ENCODE measurements at places on chromosomes 6 and 20. TPM values are rescaled to one million over a fixed set of nuclear protein-coding genes. Genes with fewer than 3 reads are reported as not detected.

GRCh38 chr6:155561257-155561965 is 105.8 kb upstream of the NOX3 start:
- DNase-seq = no peak

- no peak for DNase-seq
Measured at GRCh38 chr6:15715851-15716250, 53.0 kb upstream of the DTNBP1 start.

GRCh38 chr6:34276881-34277762 is 28.3 kb upstream of the SMIM29 start:
- no peak for DNase-seq

GRCh38 chr20:60591172-60591799 is 633.1 kb downstream of the CDH26 start:
- DNase-seq = no peak

- no peak for DNase-seq
Measured at GRCh38 chr6:31558631-31559500, 11.5 kb downstream of the NFKBIL1 start.

GRCh38 chr20:13817342-13817741 is 32.5 kb downstream of the NDUFAF5 start:
- no peak for DNase-seq

- DNase-seq = no peak
Measured at GRCh38 chr20:5118220-5119142, 1.3 kb downstream of the PCNA start.

DNA sequence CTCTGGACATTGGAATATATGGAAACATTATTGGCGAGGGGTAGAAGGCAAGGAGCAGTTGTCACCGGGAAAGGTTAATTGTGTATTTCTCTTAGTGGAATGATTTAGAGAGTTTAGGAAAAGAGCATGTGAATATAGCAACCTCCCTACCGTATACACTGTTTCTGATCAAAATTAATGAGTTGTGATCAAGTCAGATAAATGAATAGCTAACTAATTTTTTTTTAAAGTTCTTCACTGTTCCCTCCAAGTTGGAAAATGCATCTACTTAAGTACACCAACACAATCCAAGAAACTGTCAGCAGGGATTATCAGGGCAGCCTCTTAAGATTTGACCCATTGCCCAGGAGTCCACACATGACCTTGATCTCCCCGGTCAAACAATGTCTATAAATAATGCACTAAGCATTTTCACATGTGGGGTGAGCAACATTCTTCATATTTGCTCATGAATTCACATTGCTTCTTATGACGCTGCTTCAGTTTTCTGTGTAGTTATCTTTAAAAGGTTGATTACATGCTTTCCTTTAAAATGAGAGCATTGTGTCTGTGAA is 680.8 kb upstream of the NRSN1 start:
- peak; percentile 37 for DNase-seq

DNA sequence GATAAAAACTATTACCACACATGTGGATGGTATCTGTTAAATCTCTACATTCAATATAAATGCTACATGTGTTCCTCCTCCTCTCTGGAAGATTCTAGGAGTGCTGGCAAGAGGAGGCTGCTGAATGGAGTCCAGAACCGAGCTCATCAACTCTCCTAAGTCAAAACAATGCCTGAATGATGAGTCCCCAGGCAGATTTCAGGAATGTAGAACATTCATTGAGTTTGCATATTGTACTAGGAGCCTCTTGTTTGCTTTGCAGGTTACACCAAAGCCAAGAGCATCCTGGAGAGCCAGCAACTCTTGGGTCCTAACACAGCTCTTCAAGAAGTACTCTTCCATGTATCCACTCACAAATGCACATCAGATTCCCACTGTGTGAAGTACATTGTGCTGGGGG is 117.6 kb upstream of the UST start:
- DNase-seq = peak; percentile 88

DNA sequence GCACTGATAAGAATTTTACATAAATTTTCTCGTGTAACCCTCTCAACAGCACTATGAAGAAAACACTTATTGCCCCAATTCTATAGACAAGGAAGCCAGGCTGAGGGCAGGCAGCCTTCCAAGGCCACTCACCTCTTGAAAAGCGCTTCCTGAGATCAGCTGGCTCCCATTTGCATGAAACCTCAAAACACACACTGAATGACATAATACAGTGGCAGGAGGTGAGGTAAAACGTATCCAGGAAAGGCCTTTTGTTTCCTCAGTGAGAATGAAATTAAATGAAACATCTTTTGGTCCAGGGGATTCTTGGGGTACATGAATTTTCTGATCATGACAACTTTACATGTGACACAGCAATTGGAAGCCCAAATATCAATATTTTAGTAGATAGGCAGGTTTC is 112.5 kb downstream of the WDR27 start:
- DNase-seq = no peak

DNA sequence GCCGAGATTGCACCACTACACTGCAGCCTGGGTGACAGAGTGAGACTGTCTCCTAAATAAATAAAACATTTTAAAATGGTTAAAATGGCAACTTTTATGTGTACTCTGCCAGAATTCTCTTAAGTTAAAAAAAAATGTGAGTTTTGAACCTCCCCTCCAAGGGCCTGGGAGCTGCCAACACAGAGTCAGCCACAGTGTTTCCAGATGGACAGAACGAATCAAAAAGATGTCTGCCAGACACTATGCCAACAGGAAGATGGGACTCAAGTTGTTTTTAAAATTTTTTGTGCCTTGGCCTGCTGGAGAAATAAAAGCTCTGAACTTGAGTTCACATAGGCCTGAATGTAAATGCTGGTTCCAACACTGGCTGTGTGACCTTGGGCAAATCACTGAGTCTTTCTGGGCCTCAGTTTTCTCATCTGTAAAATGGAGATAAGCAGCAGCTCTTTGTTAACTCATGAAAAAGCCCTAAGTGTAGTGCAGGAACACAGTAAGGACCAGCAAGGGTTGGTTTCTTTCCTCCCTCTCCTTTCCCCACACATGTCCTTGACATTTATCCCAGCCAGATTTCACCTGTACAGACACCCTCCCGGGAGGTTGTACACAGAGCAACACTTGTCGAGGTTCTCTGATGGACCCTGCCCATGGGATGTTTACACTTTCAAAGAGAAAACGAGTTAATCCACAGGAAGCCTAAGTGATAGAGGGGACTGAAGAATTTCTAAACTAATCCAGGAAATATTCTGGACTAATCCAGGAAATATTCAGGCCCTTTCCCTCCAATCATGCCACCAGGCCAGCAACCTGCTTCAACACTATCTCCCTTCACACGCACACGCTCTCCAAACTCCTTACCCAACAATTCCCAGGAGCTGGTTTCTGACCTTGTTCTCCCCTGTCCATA is 35.0 kb downstream of the MRPL14 start:
- DNase-seq = no peak

DNA sequence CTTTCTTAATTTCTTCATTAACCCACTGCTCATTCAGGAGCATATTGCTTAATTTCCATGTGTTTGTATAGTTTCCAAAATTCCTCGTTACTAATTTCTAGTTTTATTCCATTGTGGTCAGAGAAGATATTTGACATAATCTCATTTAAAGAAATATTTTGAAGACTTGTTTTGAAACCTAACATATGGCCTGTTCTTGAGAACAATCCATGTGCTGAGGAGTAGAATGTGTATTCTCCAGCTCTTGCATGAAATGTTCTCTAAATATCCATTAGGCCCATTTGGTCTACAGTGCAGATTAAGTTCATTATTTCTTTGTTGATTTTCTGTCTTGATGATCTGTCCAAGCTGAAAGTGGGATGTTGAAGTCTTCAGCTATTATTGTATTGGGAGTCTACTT is 251.7 kb downstream of the ALDH8A1 start:
- no peak for DNase-seq

- DNase-seq = no peak
Measured at GRCh38 chr6:162733489-162733888, 5.7 kb downstream of the PACRG start.

DNA sequence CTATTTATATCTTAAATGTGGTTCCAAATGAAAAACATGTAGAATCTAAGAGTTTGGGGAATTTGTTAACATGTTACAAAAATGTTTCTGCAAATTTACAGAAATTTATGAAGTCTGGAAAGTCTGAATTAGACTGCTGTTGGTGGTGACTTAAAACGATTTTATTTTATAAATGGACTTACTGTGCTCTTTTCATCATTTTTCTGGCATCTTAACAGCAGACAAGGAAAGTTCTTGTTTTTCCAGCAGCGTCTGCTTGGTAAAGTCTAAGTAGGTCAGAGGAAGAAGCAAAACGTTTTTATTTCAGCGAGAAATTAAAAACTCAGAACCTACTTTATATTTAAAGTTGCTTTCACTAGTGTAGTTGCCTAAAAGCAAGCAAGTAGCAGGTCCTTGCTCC is 48.6 kb upstream of the COL9A1 start:
- peak; percentile 12 for DNase-seq

ROMO1 gene
- 68.5 TPM for polyA plus RNA-seq

SPDEF gene
- polyA plus RNA-seq = not detected

JPH2 gene
- 87.6 TPM for polyA plus RNA-seq

AMD1 gene
- polyA plus RNA-seq = 93.1 TPM

SMLR1 gene
- polyA plus RNA-seq = 0.05 TPM
